SJSA1 (cell line): ENCODE measurements at places on chromosomes 13 and 19. TPM values are rescaled to one million over a fixed set of nuclear protein-coding genes. Genes with fewer than 3 reads are reported as not detected.

- H3K27ac ChIP-seq = no peak overlapping the region
- peaks cover 9% of the 10 kb centered on the region for H3K4me1 ChIP-seq
- H3K27me3 ChIP-seq = no peaks in the 10 kb centered on the region
These were observed 7.8 kb downstream of the FIZ1 start for GRCh38 chr19:55591555-55591954.

DNA sequence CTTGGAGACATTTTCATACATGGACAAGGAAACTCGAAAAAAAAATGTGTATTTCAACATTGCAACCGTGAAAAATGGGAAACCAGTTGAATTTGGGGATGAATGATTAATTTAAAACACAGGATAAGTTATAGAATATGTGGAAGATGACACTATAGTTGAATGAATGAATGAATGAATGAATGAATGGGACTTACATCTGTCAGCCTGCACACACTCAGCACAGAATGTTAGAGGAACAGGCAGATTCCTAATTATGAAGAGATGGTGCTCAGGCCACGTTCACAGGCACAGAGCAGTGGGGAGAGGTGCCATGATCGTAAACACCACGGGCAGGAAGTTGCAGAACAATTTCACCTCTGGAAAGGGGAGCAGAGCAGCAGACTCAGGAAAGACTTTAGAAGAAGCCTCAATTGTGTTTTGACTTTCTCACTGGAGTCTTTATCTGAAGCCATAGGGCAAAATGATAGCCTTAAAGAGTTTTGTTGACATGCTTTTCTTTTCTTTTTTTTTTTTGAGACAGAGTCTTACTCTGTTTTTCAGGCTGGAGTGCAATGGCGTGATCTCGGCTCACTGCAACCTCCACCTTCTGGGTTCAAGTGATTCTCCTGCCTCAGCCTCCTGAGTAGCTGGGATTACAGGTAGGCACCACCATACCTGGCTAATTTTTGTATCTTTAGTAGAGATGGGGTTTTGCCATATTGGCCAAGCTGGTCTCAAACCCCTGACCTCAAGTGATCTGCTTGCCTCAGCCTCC, 4.9 kb upstream of the SULT2A1 start:
- no peak overlapping the region for H3K27ac ChIP-seq
- no peak for DNase-seq
- H3K4me3 ChIP-seq = no peak overlapping the region
- no peaks in the 10 kb centered on the region for H3K36me3 ChIP-seq

Gene FLT3LG
- 0.95 TPM in 1 of 2 replicates, not detected in the other for total RNA-seq

GRCh38 chr19:12880551-12881171, 588 bp downstream of the DNASE2 start:
- H3K27ac ChIP-seq = no peak overlapping the region
- no peaks in the 10 kb centered on the region for H3K36me3 ChIP-seq
- H3K27me3 ChIP-seq = peaks cover 18% of the 10 kb centered on the region
- no peak for DNase-seq
- H3K4me3 ChIP-seq = peak overlapping the region; percentile 62

Gene PEAK3
- total RNA-seq = not detected in 2 replicates

Gene CEACAM6
- total RNA-seq = not detected in 2 replicates

DNA sequence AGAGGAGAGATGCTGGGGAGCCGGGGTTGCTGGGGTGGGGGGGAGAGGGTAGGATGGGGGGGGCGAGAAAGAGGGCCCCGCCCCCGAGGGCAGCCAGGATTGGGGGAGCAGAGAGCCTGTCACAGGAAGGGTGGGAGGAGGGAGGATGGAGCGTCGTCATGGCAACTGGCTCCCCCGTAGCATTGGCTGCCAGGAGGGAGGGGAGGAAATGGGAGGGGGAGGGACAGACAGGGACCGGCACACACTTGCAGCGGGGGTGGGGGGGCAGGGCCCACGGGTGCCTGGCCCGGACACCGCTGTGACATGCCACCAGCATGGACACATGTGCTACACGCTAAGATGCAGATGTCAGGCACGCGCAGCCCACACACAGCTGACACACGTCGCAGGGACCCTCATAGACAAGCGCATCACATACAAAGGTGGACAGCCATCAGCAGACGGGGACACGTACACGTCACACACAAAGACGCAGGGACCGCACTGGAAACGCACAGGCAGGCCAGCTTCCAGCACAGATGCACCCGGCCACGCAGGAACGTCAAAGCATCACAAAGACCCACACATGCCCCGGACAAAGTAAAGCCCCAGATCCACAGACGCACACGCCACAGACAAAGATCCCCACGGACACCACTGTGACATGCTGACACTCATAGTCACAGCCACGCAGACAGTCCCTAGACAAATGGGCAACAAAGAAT, at the start of gene LMTK3:
LMTK3 (minus strand) TSS at position 36 of the 704 bp plus-strand sequence. CDS start 259 bp downstream, outside the sequence.
- no peaks in the 10 kb centered on the region for H3K36me3 ChIP-seq
- no peak for DNase-seq
- no peak within 1 kb of the TSS for H3K4me3 ChIP-seq
- no peak within 1 kb of the TSS for H3K27ac ChIP-seq
- H3K4me1 ChIP-seq = 0 out of 2 replicates have a peak, but pooled peaks cover 3% of the 10 kb centered on the region

- H3K4me3 ChIP-seq = no peak overlapping the region
- H3K27me3 ChIP-seq = no peaks in the 10 kb centered on the region
- no peak for DNase-seq
- no peaks in the 10 kb centered on the region for H3K36me3 ChIP-seq
- H3K4me1 ChIP-seq = no peaks in the 10 kb centered on the region
These were observed 40.6 kb downstream of the PCDH17 start for GRCh38 chr13:57672168-57672567.

GRCh38 chr13:43881580-43881979, 1.9 kb downstream of the LACC1 start:
- no peak overlapping the region for H3K27ac ChIP-seq
- peaks cover 10% of the 10 kb centered on the region for H3K4me1 ChIP-seq
- H3K27me3 ChIP-seq = no peaks in the 10 kb centered on the region
- no peak overlapping the region for H3K4me3 ChIP-seq
- H3K36me3 ChIP-seq = peaks cover 4% of the 10 kb centered on the region
- DNase-seq = no peak

Gene MAB21L1
- total RNA-seq = 2.6 and 3.7 TPM in 2 replicates

DNA sequence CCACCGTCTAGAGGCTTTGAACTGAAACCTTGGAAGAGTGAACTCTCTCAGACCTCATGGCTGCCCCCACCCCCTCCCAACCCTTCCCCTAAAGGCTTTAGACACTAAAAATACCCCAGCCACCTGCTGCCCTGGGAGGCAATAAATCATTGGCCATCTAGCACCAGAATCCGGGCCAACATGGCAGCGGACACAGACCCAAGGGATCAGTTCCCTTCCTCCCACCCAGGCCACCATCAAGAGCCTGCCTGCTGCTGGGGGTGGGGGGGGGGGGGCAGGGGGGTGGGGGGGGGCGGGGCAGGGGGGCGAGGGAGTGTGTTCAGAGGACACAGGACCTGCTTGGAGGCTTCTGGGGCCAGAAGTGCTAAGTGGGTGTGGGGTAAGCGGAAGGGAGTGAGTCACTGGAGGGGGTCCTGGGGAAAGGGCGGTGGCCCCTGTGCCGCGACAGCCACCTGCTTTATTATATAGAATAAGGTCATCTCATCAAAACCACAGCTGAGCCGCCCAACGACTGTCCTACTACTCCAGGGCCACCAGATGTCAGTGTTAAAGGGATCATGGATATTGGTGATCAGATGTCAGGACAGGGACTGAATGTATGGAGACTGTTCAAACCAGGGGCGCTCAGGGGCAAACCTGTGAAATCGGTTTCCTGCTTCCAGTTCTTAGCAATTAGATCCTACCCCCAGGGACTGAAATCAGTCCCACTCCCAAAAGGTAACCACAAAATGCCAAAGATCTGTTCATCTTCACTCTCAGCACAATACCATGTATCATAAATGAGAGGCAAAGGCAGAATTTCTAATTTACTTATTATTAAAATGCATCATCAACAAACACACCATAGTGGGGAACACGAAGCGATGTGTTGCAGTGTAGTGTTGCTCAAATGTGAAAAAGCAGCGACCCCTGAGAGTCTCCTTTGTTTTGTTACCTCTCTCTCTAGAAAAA, 24.3 kb downstream of the ARL11 start:
- DNase-seq = no peak
- no peak overlapping the region for H3K27ac ChIP-seq
- peaks cover 9% of the 10 kb centered on the region for H3K4me1 ChIP-seq

DNA sequence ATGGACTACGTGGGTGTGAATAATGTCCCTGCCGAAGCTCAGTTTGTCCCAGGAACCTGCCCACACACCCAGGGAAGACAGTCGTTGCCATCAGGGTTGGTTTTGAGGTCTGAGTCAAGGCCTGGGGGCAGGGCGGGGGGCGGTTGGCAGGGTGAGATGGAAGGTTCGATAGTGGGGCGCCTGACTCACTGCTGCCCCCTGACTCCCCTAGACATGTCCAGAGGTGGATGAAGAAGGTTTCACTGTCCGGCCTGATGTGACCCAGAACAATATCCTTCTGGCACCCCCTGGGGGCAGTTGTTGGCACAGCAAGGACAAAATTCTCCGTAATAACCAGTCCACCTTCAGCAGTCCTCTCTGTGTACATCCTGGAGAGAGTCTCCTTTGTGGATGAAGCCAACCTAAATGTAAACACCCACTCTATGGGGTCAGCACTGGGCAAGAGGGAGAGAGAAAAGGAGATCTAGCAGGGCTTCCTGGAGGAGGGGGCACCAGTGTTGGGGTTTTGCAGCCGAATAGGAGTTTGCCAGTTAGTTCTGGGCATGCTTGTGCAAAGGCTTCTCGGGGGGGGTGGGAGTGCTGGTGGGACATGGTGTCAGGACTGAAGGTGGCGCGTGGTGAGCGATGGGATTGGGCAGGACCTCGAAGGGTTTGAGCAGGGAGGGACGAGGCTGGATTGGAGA, 19.6 kb upstream of the B3GNT3 start:
- no peak for DNase-seq
- 0 out of 2 replicates have a peak, but pooled peaks cover 2% of the 10 kb centered on the region for H3K27me3 ChIP-seq
- H3K4me1 ChIP-seq = no peaks in the 10 kb centered on the region
- no peaks in the 10 kb centered on the region for H3K36me3 ChIP-seq

Gene ZNF536
- 0.63 and 0.79 TPM in 2 replicates for total RNA-seq

Gene CCDC8
- 12.5 and 18.6 TPM in 2 replicates for total RNA-seq

DNA sequence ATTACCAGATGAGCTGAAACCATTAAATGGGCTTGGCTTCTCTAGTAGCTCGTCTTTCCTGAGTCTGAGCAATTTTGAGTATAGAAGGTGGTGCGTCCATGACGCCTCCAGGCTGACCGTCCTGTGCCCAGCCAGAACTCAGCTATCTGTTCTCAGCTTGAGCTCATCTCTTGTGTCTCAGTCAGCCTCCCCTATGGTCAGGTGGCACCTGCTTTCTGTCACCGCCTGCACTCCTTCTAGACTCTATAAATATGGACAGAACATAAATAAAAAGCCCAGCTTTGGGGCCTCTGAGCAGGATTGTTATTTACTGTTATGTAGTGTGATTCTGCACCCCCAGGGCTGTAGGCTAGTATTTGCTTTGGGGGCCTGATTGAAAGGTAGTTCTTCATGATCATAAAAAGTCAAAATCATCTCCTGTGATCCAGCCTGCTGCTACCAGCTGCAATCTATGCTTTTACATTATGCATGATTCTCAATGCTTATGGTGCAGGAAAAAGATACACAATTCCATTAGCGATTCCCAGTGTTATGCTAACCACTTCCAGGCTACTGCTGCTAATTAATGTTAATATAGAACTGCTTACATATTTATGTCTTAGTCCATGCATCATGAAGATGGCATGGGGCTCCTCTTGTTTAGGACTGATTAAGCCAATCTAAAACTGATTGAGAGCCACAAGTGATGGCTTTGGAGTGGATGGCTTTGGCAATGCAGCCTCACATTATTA, 72.5 kb upstream of the TMTC4 start:
- no peaks in the 10 kb centered on the region for H3K36me3 ChIP-seq
- H3K4me3 ChIP-seq = no peak overlapping the region
- H3K27me3 ChIP-seq = no peaks in the 10 kb centered on the region
- no peak for DNase-seq
- no peaks in the 10 kb centered on the region for H3K4me1 ChIP-seq
- H3K27ac ChIP-seq = no peak overlapping the region

GRCh38 chr13:44331912-44332851, 41.4 kb upstream of the SERP2 start:
- H3K36me3 ChIP-seq = no peaks in the 10 kb centered on the region
- H3K27me3 ChIP-seq = no peaks in the 10 kb centered on the region
- H3K4me3 ChIP-seq = no peak overlapping the region
- DNase-seq = peak; percentile 75
- H3K27ac ChIP-seq = no peak overlapping the region
- peaks cover 20% of the 10 kb centered on the region for H3K4me1 ChIP-seq
